ENCODE measurements at places on chromosomes 1 and 21.

DNA sequence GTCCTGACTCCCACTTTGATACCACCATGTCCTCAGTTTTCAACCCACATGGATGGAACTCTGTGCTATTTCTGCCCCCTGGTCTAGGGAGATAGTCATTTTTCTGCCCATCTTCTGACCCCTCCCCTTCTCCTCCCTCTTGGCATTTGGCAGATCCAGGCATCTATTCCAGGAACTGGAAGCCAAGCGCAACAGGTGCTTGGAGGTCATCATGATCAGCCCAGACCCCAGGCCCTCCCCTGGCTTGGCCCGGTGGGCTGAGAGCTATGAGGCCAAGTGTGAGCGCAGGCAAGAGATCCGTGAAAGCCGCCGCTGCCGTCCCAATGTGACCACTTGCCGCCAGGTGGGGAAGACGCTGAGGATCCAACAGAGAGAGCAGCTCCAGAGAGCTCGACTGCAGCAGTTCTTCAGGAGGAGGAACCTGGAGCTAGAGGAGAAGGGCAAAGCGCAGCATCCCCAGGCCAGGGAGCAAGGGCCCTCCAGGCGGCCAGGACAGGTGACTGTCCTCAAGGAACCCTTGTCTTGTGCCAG lies 4.0 kb downstream of the TRAF3IP3 start:
- DNase-seq: no peak

DNA sequence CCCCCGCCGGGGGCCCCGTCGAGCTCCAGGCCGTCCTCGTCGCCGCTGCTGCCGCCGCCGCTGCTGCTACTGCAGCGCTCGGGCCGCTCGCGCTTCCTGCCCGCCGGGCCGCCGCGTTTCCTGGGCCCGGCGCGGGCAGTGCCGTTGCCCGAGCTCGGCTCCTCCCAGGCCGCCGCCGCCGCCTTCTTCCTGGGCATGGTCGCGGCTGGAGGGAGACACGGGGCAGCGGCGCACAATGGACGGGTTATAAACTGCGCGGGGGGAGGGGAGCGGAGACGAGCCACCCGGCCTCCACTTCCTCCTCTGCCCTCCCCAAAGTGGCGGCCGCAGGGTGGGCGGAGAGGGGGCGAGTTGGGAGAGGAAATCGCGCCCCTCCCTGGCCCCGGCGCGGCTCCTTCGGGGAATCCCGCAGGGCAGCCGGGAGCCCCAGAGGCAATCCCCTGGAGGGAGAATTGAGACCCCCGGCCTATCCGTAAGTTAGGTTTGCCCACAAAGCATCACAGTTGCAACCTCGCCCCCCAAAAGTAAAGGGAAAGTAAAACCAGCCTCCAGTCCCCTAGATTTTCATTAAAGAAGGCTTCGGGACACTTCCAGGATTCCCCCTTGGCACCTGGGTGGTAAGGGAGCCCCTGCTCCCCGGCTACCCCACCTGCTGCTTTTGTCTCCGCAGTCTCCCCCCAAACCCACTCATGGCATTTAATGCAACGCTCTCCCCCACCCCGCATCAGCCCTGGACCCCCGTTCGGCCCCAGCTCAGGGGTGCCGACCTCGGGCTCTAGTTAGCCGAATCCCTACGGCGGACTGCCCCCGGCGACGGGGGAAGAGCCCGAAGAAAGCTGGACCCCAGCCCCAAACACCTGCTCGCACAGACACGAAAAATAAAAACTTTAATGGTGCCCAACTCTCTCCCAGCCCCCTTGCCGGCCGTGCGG lies 893 bp downstream of the RCC2 start:
- DNase-seq: peak; percentile 45

GRCh38 chr1:15214527-15214926 lies 32.5 kb upstream of the FHAD1 start:
- DNase-seq: no peak

- DNase-seq: no peak
Measured at GRCh38 chr1:64523413-64524337, 53.7 kb downstream of the CACHD1 start.

- DNase-seq: no peak
Measured at GRCh38 chr1:236284291-236284721, 2.5 kb upstream of the ERO1B start.

GRCh38 chr21:46056450-46056903 lies 41.4 kb upstream of the COL6A2 start:
- no peak for DNase-seq

GRCh38 chr21:41477641-41478318 lies 30.2 kb downstream of the TMPRSS2 start:
- no peak for DNase-seq

DNA sequence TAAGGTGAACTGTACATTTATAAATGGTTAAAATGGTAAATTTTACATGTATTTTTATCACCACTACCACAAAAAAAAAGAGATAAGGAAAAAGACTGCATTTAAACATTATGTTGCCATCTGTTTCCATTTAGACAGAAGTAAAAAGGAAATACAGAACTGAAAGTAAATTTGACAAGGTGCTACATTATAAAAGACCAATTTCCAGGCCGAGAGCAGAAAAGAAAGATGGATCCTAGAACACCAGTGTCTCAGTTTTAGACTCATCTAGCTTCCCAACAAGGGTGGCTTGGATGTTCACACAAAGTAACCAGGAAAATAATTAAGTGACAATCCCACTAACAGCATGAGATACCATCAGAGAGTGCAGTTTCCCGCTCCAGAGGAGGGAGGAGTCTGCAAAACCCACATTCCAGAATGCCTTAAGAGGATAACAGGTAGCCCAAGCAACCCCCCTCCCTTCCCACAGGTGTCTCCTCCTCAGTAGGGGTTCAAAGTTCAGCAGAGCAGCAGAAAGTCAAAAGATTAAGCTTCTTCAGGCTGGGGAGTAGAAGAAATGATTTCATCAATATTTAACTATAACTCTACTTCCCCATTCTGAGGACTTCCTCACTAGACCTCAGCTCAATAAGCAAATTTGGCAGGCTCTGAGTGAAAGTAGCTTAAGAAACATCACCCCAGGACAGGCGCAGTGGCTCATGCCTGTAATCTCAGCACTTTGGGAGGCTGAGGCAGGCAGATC lies 11.8 kb downstream of the TPM3 start:
- DNase-seq: peak; percentile 29

GRCh38 chr1:202286622-202287097 lies 55.1 kb downstream of the UBE2T start:
- DNase-seq: no peak

DNA sequence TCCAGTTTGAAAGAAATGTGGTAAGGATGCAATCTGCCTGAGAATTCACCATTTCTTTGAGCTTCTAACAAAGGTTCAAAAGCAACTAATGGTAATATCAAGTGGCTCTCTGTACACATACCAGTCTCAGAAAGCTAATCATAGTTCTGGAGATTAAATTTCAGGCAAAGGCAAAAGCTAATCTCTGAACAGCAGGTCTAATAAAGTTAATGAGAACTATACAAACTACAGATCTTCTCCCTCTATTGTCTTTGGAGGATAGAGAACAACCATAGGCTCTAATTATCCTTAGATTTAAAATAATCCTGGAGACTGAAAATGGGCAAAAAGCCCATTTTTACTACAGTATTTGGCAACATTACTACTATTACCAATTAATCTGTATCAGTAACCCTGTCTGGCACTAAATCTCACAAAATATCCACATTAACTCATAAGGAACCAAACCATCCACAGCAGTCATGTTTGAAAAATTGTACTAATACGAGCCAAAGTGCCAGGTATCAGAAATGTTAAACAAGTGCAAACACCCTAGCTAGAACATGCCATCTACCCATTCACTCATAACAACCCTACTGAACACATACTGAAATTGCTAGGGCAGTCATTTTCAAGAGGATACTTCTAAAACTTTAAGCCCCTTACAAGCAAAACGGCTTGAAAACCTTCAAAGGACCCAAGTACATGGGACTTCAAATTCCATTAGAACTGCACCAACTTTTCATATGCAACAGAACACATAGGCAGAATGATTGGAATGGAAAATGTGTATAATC lies 4.8 kb downstream of the DIPK1A start:
- no peak for DNase-seq

DNA sequence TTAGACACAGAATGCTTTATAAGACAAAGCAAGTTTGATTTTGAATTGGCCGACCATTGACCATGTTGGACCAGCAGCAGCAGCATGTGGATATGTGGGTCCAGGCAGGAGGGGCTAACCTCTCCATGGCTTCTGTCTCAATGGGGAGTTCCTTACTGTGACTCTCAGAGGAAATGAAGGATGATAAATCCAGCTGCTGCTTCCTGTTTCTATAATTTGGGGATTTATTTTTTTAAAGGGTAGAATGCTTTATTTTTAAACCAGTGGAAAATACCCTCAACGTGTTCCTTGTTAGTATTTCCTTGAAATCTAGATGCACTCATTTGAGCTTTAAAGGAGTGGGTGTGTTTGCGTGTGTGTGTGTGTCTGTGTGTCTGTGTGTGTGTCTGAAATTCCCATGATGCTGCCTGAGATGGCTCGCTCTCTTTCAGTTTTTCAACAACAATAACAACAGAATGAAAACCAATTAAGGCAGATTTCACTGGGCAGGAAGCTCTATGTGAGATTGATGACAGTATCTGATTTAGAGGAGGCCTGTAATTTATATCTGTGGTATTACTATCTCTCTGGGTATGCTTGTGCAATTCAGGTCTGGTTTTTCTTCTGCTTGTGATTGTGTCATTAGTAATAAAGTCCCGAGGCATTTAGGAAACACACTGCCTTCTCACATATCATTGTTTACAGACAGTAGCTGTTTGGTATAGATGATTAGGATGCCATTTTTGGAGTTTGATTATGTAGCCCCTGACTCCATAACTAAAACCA lies 86.1 kb upstream of the ZNF326 start:
- DNase-seq: no peak
